ENCODE measurements at places on chromosomes 5 and 9.

DNA sequence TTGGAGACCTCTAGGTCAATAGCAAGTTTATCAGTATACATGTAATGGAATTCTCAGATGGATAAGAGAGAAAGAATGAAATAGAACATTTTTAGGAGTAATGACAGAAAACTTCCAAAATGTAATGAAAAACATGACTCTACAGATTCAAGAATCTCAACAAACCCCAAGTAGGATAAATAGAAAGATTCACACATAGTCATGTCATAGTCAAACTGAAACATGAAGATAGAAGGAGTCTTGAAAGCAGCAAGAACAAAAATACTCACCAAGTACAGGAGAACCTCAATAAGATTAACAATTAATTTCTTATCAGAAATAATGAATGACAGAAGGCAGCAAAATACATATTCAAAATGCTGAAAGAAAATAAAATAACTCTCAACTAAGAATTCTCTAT, 164.5 kb downstream of the SPATA31D1 start:
- DNase-seq = no peak

DNA sequence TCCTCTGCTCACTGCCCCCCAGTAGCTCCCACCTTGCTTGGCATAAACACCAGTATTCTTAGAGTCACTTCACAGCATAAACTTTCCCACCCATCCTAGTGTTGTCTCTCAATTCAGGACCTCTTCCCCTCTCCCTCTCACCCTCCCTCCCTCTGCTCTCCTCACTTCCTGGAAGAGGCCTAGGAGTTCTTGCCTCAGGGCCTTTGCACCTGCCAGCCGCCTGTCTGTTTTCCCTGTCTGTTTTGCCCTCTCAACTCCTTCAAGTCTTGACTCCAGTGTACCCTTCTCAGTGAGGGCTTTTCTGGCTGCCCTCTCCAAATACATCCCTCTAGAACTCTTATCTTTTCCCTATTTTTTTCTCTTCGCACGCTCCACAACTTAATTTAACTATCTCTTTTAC, 86.2 kb downstream of the ENTREP1 start:
- no peak for DNase-seq

- no peak for DNase-seq
Observed at GRCh38 chr5:97125125-97125683, 17.2 kb downstream of the LIX1 start.

DNA sequence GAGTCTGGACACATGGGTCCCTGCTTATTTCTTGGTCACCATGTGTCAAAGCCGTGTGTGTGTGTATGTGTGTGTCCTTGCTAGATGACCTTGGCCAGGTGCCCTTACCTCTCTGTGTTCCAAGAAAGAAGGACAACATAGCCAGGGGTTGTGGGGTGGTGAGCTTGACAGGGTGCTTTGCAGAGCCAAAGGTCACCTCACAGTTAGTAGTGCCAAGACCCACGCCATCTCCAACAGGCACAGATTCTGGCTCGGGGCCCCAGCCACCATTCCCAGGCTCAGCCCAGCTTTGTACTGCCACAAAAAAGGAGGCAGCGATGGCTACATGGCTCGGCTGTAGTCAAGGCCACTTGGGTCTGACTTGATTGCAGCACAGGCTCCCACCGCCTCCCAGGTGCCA, 39.5 kb downstream of the CXXC5 start:
- no peak for DNase-seq

Data from eye (tissue), 1 donor.